ENCODE measurements at places on chromosomes 6 and 20.

- DNase-seq, result no peak
Observed at GRCh38 chr6:136921381-136921935, 643 bp upstream of the SLC35D3 start.

DNA sequence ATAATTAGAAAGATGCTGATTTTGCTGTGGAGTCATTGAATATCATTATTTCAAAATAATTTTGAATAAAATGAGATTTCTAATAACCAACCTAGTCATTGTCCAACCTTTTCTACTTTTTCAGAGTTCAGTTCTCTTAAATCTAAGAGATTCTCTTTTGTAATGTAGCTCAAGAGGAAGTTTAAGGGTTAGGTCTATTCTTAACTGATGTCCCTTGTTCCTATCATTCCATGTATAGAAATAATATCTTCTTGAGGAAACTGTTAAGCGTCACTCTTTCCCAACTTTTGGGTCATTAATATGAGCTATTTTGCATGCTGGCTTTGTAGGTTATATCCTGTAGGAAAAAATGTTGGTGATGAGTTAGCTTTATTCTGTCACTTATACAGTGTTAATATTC lies 27.0 kb downstream of the RNF144B start:
- DNase-seq, result no peak

DNA sequence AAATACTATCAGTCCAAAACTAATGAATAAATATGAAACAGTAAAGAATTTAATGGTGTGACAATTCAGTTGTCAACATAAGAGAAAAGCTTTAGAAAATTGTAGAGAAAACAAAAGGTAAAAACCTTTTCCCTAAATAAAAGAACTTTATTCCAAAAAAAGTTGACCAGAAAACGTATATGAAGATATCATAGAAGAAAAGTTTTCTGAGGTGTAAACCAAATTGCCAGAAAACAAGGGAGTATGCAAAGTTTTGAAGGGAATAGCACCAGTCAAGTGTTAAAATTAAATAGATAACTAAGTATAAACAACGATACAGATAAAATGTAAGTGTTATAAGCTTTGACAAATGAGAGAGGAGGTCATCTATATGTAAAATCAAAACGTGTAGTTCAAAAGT lies 104.9 kb downstream of the HIVEP1 start:
- no peak for DNase-seq

GRCh38 chr6:161418463-161418945 lies 144.6 kb upstream of the AGPAT4 start:
- DNase-seq, result peak; percentile 84

GRCh38 chr20:51563486-51564332 lies 21.2 kb upstream of the NFATC2 start:
- peak; percentile 88 for DNase-seq

- no peak for DNase-seq
Observed at GRCh38 chr20:54227751-54228150, 19.9 kb downstream of the PFDN4 start.

GRCh38 chr6:70281923-70282311 lies 21.0 kb downstream of the COL9A1 start:
- DNase-seq, result no peak

- peak; percentile 70 for DNase-seq
Observed at GRCh38 chr6:45105170-45105820, 222.8 kb upstream of the RUNX2 start.

GRCh38 chr20:58008413-58008812 lies 220.0 kb downstream of the ANKRD60 start:
- no peak for DNase-seq

DNA sequence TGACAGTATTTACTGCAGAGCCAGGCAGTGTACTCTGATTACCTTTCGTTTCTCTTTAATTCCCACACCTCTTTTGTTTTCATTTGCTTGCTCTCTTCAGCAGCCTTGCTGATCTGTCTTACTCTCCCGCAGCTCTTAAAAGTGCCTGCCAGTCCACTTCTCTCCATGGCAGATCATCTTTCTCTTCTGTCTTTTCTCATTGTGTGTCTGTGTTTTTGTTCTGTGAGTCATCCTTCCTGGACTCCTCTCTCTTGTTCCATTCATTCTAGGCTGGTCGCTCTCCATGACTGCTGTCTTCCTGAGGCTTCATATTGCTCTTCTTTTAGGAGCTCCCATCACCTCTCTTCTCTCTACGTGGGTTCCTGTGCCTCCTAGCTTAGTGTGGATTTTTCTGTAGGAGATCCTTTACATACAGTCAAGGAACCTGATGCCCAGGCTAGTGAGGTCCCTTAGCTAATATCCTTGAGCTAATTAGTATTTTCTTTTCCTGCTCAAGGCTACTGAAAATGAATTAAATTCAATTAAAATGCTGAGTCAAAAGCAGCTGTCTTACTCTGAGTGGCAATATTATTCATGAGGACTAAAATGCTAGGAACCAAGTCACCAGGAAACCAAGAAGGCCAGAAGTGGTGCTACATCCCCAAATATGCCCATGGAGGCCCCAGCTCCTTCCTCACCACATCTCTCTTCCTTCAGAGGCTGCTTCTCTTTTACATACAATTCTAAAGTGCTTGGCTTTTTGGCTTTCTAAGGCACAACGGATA lies 86.1 kb downstream of the SLX4IP start:
- peak; percentile 91 for DNase-seq

DNA sequence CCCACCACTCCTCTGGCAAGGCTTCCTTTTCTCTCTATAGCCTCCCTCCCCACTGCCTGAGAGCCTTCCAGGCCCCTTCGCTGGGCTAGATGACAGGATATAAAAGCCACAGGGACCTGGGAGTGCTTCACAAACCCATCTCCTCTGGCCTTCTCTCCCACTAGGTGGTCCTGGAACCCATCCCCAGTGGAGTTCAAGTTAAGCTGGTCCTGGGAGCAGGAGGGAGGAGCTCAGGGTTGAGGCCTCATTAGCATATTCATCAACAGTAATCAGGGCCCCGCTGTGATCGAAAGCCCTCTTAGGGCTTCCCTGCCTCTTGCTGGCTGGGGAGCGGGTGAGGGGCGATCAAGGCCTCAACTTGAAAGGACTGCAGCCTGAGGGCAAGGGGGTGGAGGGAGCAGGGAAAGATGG lies 9.1 kb downstream of the EBF4 start:
- no peak for DNase-seq

DNA sequence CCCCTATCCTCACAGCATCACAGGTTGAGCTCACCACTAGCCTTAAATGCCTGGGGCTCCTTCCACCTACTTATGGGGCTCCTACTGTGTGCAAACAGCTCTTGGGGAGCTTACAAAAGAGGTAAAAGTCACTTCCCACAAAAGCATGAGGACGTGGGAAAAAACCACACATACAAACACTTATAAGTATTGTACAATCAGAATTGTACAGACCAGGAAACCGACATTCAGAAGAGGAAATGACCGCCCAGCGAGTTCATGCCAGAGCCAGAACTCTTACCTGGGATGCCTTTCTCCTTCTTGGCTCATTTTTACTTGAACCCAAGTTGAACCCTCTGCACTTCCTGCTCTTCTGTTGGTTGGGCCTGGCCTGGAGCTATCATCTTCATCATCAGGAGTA lies 6.3 kb upstream of the PPP1R16B start:
- no peak for DNase-seq

GRCh38 chr6:53646606-53647005 lies 18.9 kb downstream of the KLHL31 start:
- DNase-seq, result no peak

- DNase-seq, result peak; percentile 30
Observed at GRCh38 chr6:28696167-28696566, 170.5 kb downstream of the GPX5 start.

GRCh38 chr6:44498436-44498835 lies 110.9 kb downstream of the CDC5L start:
- DNase-seq, result no peak

GRCh38 chr20:11777387-11778205 lies 140.1 kb upstream of the BTBD3 start:
- peak; percentile 83 for DNase-seq

DNA sequence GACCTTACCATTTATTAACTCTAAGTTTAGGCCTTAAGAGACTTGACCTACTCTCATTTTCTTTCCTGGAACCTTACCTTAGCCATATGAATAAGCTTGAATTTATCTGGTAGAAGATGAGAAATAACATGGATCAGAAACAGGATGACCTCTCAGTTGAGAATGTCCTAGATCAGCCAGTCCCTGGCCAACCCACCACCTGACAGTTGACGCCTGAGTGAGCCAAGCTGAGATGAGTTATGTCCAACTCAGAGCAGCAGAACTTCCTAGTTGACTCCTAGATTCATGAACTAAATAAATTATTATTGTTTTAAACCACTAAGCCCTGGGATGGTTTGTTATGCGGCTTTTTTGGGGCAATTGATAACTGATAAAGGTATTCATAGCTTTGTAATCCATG lies 233.0 kb upstream of the RAB32 start:
- DNase-seq, result no peak

DNA sequence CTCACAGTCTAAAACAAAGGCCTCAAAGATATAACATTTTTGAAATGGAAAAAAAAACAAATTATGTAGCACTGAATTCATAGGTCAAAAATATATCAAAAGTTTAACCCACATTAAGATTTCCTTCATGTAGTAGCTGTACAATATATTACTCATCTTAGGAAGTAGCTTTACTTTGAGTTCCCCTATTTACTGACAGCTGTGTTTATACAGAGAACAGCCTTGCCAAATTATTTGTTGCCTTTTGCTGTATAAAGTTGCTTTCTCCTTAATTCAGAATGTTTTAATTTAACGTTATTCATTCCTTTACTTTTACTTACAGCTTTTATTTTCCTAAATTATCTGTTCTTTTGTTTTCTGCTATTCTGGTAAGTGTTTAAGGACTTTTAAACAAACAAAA lies 181.0 kb downstream of the COL12A1 start:
- peak; percentile 66 for DNase-seq

DNA sequence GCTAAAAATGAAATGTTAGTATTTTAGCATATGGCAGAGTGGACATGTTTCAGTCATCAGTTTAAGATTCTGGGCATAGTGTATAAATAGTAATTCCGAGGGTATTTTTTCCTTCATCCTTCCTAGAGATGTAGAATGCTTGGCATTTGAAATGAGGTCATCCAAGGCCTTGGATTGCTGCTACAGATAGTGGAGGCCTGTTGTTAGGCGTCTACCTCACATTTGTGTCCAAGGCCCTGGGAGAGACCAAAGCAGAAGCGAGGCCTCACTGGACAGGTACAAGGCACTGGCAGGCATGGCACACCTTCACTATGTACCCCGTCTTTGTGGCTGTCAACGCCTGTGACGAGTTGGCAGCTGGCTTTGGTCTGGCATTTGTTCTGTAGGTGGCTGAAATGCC lies 58.0 kb downstream of the DTD1 start:
- peak; percentile 12 for DNase-seq

DNA sequence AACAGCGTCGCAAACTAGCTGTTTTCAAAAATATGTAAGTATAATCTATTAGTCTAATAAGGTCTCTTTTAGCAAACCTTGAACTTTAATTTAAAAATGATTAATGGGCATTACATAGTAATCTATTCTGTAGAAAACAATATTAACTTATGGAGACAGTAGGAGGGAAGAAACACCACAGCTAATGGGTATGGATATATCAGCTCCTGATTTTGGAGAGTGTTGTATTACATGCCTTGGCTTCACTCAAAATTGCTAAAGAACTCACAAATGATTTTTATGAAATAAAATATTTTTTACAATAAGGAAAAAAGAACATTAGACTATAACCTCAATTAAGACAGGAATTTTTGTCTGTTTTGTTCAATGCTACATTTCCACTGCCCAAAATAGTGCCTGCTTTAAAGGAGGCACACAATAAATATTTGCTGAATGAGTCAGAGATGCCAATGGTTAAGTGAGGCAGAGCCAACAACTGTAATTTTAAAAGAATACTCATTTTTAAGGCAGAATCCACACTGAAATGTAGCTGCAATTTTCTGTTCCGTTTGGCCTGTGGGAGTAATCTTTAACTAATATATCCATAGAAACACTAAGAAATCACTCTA lies 15.7 kb downstream of the ATG5 start:
- DNase-seq, result no peak

DNA sequence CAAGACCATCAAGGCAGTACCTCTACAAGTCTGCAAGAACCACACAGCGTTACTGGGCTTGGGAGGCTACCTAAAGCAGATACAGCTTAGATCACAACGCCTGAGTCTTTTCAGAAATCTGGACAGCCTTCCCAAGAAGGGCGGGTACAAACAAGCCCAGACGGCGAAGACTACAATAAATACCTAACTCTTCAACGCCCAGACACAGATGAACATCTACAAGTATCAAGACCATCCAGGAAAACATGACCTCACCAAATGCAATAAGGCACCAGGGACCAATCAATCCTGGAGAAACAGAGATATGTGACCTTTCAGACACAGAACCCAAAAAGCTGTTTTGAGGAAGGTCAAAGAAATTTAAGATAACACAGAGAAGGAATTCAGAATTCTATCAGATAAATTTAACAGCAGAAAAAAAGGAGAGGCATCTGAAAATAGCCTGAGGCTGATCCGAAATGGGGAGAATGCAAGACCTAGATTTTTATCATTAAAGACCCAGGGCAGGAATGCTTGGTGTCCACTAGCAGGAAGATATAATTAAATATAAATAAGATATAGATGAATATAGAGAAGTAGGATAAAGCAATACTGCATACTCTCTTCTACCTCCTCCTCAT lies 131.7 kb upstream of the COL21A1 start:
- no peak for DNase-seq

DNA sequence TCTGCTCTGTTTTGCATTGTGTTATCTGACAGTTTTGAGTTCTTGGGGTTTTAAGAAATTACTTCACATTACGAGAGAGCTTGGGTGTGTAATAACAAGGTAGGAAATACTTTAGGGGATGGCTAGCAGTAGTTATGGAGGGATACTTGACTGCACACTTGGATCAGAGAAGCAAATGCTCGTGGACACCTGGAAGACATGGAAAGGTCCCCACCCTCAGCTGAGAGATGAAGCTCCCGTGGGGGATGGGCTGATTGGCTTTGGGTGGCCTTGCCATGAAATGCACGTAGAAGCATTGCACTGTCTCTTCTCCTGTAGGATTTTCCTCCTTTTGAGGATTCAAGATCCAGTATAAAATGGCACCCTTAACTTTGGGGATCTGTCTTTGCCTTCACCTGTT lies 61.5 kb upstream of the UNC93A start:
- no peak for DNase-seq

DNA sequence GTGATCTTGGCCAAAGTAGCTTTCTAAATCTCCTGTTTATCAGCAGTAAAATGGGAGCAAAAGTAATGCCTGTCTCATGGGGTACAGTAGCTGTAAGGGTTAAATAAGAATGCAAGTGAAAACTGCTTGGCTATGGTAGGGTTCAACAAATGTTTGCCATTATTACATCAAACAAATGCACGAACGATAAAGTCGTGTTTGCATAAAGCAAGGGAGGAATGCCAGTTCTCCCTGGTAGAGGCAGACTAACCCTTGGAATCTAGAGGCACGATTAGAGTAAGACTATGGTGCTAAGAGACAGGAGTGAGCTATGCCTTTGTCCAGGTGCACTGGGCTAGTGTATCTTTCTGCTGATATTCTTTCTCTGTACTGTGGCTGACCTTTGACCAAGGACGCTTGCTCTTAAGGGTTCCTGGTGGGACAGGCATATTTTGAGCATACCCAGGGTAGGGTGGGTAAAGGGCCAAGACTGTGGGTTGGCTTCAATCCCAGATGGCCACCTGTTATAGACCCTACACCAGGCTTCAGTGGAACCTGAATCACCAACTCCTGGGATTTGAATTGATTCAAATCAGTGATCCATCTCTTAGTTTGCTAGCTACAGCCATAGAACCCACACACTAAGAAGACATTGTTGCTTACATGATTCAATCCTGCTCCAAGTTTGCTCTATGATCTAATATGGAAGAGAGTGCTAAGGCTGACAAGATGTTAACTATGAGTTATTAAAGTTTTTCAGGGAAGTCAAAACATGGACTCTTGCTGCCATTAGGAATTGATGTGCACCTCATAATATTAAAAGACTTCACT lies 139.9 kb downstream of the CCDC170 start:
- DNase-seq, result no peak

All from iris pigment epithelial cell (primary cell).